Left colon (tissue), 2 donors: ENCODE measurements at places on chromosomes 5 and 9.

- no peak for DNase-seq
Measured at GRCh38 chr9:108698801-108699200, 157.0 kb downstream of the ACTL7B start.

DNA sequence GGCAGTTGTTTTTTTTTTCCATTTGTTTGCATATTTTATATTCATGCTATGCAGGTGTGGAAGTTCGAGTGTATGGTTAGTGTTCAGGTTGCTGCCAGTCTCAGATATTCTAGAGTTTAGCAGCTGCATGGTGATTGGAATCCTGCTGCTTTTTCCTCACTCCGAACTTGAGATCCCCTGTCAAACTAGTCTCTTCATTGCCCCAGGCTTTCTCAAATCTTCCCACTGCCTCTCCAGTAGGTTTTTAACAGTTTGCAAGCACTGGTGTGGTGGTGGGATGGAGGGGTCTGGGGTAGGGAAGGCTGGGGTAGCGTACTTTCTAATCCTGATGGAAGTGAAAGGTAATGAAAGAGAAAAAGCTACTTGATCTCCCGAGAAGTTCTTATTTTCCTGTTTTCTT lies 112.9 kb downstream of the CHSY3 start:
- DNase-seq = no peak

DNA sequence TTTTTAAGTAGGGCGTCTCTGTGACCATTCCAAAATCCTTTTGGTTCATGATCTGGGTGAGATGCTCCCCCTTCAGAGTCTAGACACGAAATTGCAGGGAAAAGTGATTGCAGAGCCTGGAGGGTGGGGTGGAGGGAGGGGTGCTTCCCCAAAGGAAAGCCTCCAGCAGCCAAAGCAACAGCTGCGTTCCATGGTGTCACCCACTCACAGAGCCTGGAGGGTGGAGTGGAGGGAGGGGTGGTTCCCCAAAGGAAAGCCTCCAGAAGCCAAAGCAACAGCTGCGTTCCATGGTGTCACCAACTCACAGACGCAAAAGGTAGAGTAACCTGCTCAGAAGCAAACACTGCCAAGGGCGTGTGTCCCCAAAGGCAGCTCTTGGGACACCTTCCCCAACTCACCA lies 22.6 kb downstream of the SLC6A18 start:
- no peak for DNase-seq

DNA sequence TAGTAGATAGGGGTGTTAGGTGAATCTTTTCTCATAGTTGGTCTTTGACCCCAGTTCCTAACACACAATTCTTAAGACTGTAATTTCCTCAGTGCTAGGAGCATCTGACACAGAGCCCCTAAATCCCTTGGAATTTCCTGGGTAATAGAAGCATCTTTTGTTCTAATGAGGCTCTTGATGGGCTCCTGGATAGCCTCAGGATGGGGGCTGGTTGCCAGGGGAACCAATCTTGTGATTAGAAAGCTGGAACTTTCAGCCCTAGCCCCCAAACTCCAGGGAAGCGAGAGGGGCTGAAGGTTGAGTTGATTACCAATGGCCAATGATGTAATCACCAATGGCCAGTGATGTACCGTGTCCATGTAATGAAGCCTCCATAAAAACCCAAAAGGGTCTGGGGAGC lies 44.5 kb downstream of the CCDC125 start:
- no peak for DNase-seq

DNA sequence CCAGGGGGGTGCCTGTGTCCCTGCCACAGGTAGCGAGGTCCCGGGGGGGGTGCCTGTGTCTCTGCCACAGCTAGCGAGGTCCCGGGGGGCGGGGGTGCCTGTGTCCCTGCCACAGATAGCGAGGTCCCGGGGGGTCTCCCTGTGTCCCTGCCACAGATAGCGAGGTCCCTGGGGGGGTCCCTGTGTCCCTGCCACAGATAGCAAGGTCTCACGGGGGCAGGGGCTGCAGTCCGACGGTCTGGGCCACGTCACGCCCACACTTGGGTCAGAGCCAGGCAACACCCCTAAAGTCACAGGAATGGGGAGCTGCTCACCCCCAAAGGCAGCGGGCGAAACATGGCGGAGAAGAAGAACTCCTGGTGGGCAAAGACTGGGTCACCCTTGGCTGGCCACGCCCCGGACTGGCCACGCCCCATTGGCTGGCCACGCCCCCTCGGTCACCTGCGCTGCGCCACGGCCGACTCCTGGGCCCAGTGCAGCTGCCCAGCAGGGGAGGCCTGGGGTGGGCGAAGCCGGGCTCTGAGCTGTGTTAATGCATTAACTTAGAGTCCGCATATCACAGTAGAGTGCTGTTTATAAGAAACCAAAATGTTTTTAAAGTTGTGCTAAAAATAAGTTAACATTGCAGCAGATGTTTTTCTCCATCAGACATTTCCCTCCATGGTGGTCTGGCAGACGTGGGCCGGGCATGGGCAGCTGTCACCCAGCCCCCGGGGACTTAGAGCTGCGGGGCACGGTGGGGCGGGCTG lies 7.0 kb downstream of the NOXA1 start:
- DNase-seq = peak; percentile 77

GRCh38 chr9:26809795-26810194 lies 82.8 kb downstream of the CAAP1 start:
- DNase-seq = no peak

GRCh38 chr5:19928562-19929421 lies 59.2 kb downstream of the CDH18 start:
- DNase-seq = no peak

DNA sequence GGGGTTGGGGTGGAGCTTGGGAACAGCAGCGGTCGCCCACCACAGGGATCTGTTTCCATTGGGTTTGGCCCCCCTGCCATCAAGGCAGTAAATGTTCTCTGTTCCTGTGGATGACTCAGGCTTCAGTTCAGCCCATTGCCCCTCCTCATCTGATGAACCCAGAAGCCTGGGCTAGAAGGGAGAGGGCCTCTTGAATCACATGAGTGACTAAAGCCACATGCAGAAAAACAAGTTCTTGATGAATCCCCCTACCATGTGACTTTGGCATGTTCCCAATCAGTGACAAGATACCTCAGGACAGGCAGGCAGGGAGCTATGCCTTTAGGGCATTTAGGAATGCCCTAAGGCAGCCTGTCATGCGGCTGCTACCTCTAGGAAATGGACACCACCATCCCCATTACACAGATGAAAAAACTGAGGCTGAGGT lies 2.5 kb downstream of the SH3PXD2B start:
- DNase-seq = no peak

DNA sequence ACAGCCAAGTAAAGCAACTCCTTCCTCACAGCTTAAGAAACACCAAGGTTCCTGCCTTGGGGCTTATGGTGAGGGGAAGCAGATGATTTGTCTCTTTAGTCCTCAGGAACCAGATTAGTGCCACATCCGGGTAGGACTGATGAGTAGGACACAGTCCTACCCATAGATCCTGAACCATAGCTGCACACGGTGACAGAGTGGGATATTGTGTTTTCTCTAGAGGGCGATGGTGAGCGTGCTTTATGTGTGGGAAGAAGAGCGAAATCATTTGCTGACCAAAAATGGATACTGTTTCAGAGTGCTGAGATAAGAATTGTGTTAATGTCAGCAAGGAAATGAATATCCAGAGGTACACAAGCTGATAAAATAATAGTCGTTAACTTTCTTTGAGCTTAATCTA lies 209.0 kb upstream of the FBXL7 start:
- DNase-seq = no peak

DNA sequence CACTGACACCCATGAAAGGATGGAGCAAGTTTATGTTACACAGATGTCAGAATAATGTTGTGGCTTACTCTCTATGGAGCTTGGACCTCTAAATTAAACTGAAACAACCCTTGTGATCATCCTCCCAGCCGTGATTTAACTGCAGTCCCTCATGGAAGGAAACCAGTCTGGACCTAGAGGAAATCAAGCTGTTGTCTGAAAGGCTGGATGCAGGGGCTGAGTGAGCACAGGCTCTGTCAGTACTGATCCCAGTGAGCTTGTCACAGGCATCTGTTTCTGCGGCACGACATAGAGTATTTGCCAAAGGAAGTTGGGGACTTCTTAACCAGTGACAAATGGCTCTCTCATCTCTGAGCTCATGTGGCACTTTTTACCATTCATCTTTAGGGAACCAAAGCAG lies 282.9 kb upstream of the MAP3K1 start:
- no peak for DNase-seq

DNA sequence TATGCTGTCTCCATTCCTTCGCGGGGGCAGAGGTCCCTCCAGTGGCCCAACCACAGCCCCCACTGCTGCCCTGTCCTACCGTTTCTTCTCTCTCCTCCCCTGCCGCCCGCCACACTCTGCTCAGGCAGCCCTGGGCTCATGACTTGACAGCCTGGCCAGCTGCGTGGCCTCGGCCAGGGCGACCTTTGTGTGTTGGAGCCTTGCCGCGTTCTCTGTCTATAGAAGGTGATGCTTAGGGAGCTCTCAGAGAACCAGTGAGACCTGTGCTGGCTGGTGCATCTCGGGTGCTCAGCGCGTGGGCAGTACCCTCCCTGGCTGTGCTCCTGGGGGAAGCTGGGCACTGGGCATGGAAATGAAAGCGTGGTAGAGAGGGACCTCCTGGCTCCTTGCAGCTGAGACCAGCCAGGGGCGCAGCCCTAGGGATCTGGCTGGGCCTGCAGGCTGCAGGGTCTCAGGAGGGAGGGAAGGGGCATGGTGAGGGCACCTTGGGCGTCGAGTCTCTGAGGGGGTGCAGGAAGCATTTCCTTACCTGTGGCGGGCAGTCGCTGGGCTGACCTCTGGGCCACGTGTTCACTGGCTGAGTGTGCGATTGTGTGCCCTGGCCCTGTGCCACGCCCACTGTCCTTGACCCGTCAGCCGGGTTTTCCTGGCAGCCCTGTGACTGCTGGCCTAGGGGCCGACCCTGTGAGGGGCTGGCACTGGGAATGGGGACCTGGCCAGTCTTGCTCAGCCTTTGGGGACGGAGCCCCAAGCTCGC lies 50.3 kb downstream of the RXRA start:
- DNase-seq = no peak

DNA sequence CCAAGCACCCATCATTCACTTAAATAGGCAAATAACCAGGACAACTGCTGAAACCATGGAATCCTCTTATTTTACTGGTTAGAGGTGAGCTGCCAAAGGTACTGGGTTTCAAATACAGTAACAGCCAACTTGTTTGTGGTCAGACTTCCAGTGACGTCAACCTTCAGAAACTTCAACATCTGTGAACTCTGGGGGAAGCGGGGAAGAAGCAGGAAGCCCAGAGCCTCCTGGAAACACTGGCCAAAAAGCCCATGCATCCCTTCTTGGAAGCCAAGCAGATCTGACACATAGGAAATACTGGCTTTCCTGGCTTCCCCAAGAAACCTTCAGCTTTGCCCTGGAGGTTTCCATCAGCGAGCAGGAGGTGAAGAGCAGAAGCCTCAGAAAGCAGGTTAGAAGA lies 4.9 kb upstream of the FRRS1L start:
- DNase-seq = no peak

DNA sequence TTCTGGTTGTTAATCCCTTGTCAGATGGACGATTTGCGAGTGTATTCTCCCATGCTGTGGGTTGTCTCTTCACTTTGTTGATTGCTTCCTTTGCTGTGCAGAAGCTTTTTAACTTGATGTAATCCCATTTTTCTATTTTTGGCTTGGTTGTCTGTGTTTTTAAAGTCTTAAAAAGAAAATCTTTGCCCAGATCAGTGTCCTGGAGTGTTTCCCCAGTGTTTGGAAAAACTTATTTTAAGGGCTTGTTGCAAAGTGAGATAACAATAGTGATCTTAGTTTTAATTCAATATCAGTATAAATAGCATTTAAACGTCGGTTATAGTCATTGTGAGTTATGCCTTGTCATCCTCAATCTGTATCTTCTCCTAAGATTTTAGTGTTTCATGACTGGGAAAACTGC lies 329.5 kb downstream of the CCDC171 start:
- no peak for DNase-seq

- no peak for DNase-seq
Measured at GRCh38 chr9:137982200-137982599, 104.6 kb downstream of the CACNA1B start.

DNA sequence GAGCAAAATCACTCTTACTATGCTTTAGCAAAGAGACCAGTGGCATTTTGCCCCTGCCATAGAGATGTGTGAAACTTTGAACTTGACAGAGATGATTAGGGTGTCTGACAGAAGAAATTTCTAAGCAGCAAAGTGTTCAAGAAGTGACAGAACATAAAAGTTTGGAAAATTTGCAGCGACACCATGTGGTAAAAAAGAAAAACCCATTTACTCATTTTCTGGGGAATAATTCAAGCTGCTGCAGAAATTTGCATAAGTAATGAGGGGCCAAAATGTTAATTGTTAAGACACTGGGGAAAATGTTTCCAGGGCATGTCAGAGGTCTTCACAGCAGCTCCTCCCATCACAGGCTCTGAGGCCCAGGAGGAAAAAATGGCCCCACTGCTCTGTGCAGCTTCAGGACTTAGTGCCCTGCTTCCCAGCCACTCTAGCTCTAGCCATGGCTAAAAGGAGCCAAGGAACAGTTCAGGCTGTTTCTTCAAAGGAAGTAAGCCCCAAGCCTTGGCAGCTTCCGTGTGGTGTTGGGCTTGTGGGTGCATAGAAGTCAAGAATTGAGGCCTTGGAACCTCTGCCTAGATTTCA lies 6.1 kb upstream of the AP3B1 start:
- no peak for DNase-seq

- DNase-seq = no peak
Measured at GRCh38 chr5:68450245-68450852, 234.8 kb downstream of the PIK3R1 start.

DNA sequence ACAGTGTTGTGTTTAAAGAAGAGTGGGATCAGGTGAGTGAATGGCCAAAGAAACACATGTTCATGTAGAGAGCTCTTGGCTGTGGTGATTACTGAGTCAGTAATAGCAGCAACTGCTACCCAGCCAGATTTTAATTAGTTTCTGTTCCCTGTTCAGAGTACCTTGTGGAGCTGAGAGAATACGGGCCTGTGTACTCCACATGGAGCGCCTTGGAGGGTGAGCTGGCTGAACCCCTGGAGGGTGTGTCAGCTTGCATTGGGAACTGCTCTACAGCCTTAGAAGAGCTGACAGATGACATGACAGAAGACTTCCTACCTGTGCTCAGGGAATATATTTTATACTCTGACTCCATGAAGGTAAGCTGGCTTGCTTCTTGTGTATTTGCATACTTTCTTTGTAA lies 52.3 kb downstream of the SLC46A2 start:
- peak; percentile 46 for DNase-seq

DNA sequence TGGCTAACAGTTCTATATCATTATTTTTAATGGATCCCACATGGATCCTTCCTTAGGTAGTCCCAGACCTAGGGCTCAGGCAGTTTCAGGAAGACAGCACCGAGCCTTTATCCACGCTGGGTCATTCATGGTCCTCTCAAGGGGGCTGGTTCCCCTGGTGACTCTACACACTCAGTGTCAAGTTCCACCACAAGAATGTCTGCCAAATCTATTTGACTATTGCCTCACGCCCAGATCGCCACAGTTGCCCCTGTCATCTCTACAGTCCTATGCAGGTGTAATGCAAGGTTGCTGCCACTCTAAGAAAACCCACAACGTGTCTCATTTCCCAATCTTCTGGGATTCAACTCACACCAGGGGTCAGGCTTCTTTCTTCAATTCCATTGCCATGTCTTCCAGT lies 8.0 kb upstream of the ZNF366 start:
- no peak for DNase-seq

GRCh38 chr9:19156805-19157204 lies 29.5 kb upstream of the PLIN2 start:
- DNase-seq = no peak
